Right ventricle myocardium superior (tissue), 1 donor: ENCODE measurements at places on chromosomes 4 and X. TPM values are rescaled to one million over a fixed set of nuclear protein-coding genes. Genes with fewer than 3 reads are reported as not detected.

- no peak for DNase-seq
Measured at GRCh38 chr4:142353149-142353738, 492.9 kb downstream of the INPP4B start.

CT45A5 gene
- not detected for total RNA-seq

DNA sequence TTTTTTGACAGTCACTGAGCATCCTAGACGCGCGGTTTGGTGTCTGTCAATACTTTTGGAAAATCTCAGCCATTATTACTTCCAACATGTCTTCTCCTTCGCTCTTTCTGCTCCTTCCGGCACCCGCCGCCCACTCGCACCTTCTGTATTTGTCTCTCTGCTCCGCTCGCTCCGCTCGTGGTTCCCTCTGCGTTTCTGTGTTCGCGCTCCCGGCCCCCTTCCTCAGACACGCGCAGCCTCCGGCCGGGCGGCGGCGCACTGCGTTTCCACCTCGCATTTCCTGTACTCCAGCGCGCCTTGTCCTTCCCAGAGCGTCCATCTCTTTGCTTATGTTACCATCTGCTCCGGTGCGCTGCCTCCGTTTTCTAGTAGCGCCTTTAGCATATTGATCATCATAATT, 21.1 kb downstream of the PDE6B start:
- peak; percentile 37 for DNase-seq

DNA sequence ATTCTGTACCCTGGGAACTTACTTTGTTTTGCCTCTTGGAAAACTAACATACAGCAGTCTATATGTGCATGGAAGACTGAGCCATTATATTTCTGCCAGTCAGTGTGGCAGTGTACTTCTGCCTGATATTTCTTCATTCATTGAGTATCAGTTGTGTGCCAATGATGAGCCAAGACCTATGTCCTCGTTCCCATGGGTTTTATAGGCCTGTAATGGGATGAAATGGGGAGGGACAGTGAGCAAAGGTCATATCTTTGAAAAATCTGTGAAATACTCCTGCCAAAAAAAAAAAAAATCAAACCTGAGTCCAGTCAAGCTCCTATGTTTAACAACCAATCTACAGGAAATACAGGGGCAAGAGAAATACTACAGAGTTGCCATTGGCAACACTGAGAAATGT, 9.1 kb downstream of the NSD2 start:
- DNase-seq = no peak
